ENCODE measurements at places on chromosomes 2 and 18.

GRCh38 chr2:234289834-234290590 is 206.9 kb downstream of the ARL4C start:
- H3K4me1 ChIP-seq, result peaks cover 10% of the 10 kb centered on the region
- H3K27me3 ChIP-seq, result no peaks in the 10 kb centered on the region
- DNase-seq, result no peak
- peak overlapping the region; percentile 81 for H3K27ac ChIP-seq
- H3K36me3 ChIP-seq, result no peaks in the 10 kb centered on the region

DNA sequence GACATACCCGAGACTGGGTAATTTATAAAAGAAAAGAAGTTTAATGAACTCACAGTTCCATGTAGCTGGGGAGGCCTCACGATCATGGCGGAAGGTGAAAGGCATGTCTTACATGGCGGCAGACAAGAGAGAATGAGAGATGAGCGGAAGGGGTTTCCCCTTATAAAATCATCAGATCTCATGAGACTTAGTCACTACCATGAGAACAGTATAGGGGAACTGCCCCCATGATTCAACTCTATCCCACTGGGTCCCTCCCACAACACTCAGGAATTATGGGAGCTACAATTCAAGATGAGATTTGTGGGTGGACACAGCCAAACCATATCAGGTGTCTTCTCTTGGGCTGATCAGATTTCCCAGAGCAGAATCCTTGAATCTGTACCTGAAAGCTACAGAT is 617.3 kb upstream of the ID2 start:
- H3K4me3 ChIP-seq, result no peak overlapping the region
- no peak overlapping the region for H3K27ac ChIP-seq
- H3K36me3 ChIP-seq, result no peaks in the 10 kb centered on the region
- no peak for DNase-seq
- H3K4me1 ChIP-seq, result no peaks in the 10 kb centered on the region
- H3K27me3 ChIP-seq, result no peaks in the 10 kb centered on the region

- H3K4me1 ChIP-seq, result no peaks in the 10 kb centered on the region
- H3K36me3 ChIP-seq, result no peaks in the 10 kb centered on the region
- no peak overlapping the region for H3K27ac ChIP-seq
- no peak overlapping the region for H3K4me3 ChIP-seq
- H3K27me3 ChIP-seq, result no peaks in the 10 kb centered on the region
These were observed 88.8 kb downstream of the GFPT1 start for GRCh38 chr2:69298261-69298660.

- no peaks in the 10 kb centered on the region for H3K4me1 ChIP-seq
- H3K36me3 ChIP-seq, result no peaks in the 10 kb centered on the region
- no peaks in the 10 kb centered on the region for H3K27me3 ChIP-seq
These were observed 687.3 kb downstream of the NRXN1 start for GRCh38 chr2:50344509-50345106.

DNA sequence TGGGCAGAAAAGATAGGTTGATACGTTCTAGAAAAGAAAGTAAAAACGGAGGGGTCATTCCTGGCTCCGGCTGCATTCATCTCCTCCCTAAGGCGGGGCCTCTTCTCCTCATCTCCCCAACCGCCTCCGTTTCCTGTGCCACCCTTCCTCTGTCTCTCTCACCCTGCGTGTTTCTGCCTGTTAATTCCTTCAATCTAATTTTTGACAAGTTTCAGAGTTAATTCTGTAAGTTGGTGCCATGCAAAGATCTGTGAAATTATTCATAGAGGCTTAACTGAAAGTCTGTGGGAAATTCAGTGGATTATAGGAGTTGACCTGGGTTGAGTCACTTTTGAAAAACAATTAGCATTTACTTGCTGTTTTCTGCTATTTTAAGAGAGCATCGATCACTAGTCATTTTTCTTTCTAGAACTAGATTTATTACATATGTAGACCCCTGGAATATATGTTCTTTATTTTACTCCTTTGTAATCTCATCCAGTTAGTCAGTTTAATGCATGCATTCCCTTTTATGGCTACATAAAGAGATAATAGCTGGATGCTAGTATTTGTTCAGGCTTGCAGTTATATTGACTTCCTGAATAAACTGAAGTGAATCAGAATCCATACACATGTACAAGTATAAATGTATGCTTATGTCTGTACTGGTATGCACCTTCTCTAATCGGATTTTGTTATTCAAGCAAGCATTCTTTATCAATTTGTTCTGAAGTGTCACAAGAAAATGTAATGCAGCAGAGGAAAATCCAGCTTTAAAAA is 91.1 kb downstream of the EML6 start:
- no peaks in the 10 kb centered on the region for H3K27me3 ChIP-seq
- H3K4me3 ChIP-seq, result no peak overlapping the region
- no peaks in the 10 kb centered on the region for H3K36me3 ChIP-seq
- H3K4me1 ChIP-seq, result no peaks in the 10 kb centered on the region

- H3K36me3 ChIP-seq, result no peaks in the 10 kb centered on the region
- no peak overlapping the region for H3K4me3 ChIP-seq
- H3K27ac ChIP-seq, result no peak overlapping the region
- H3K27me3 ChIP-seq, result no peaks in the 10 kb centered on the region
These were observed 904.2 kb upstream of the NXPH2 start for GRCh38 chr2:139684286-139684860.

DNA sequence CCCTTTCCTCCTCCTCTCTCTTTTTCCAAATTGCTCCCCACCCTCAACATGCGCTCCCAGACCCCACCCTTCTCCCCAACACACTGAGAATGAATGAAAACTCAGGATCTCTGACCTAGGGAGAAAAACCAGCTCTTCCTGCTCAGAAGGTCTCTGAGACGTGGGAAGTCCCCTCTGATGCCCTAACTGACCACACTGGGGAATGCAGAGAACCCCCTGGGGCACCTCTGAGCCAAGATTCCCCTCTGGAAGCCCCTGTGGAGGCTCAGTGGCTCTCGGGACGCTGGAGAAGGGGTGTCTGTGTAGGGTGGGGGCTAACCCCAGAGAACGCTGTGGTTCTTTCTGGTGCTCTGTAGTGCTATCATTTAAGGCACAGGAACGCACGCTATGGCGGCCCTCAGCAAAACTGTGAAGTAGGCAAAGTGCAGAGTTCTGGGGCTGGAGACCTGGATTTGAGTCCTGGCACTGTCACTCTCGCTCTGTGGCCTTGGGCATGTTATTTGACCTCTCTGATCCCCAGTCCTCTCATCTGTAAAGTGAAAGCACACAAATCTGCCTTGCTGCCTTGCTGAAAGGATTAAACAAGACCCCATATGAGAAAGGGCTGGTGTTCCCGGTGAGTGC is 17.1 kb downstream of the ATOH8 start:
- no peaks in the 10 kb centered on the region for H3K4me1 ChIP-seq
- no peak for DNase-seq
- no peaks in the 10 kb centered on the region for H3K27me3 ChIP-seq

GRCh38 chr2:172462849-172463381 is 35.5 kb downstream of the ITGA6 start:
- peak; percentile 64 for DNase-seq
- H3K4me1 ChIP-seq, result peaks cover 10% of the 10 kb centered on the region
- H3K27ac ChIP-seq, result peak overlapping the region; percentile 59
- no peak overlapping the region for H3K4me3 ChIP-seq
- H3K36me3 ChIP-seq, result no peaks in the 10 kb centered on the region

All from Peyer's patch (tissue), 4 donors.